ENCODE measurements at places on chromosomes 12 and 14. TPM values are rescaled to one million over a fixed set of nuclear protein-coding genes. Genes with fewer than 3 reads are reported as not detected.

The MYH6 gene
- not detected for total RNA-seq

- no peak overlapping the region for H3K4me3 ChIP-seq
- H3K36me3 ChIP-seq = no peaks in the 10 kb centered on the region
- H3K4me1 ChIP-seq = no peaks in the 10 kb centered on the region
- no peaks in the 10 kb centered on the region for H3K27me3 ChIP-seq
Measured at GRCh38 chr14:18656627-18657026, 55.7 kb downstream of the OR11H12 start.

DNA sequence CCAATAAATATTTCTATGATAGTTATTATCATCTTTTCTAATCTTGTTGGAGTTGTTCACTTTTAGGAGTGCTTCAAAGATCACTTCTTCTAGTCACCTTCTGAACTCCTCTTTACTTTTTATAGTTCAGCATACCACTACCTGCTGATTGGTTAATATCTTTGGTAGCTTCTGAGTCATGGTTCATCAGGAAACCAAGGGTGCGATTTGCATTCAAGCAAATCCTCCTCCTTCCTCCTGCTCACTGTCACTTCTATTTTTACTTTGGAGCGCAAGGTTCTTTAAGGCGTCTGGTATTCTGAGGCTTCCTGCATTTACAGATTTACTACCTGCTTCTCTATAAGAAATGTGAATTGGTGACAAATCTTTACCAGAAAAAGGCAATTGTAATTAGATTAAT, 24.0 kb downstream of the SYT1 start:
- H3K4me1 ChIP-seq = no peaks in the 10 kb centered on the region
- H3K27ac ChIP-seq = no peak overlapping the region
- H3K36me3 ChIP-seq = no peaks in the 10 kb centered on the region
- no peak overlapping the region for H3K4me3 ChIP-seq

DNA sequence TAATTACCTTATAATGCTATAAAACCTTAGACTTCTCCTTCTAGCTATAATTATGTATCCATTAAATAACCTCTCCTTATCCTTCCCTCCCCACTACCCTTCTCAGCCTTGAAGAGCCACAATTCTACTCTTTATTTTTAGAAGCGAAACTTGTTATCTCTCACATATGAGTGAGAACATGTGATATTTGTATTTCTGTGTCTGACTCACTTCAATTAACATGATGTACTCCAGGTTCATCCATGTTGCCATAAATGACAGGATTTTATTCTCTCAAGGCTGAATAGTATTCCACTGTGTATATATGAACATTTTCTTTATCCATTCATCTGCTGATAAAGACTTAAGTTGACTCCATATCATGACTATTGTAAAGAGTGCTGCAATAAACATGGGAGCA, 485.6 kb downstream of the FLRT2 start:
- no peak overlapping the region for H3K27ac ChIP-seq
- DNase-seq = no peak
- H3K36me3 ChIP-seq = no peaks in the 10 kb centered on the region
- no peak overlapping the region for H3K4me3 ChIP-seq

The CACNA2D4 gene
- not detected for total RNA-seq
